ENCODE measurements at places on chromosomes 12 and 14.

DNA sequence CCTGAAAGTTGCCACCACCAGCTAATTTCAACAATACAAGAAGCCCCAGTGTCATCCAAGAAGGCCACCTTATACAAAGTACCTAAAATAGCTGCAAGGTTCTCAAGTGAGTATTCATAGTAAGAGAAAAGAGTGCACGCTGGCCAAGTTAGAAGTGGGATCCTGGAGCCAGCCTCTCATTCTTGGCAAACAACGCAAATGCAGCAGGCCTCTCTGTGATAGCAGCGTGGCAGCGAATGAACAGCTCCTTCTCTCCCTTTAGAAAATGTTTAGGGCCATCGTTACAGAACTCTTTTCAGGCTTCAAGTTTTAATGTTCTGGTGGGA lies 78.0 kb upstream of the IFNG-AS1 start:
- DNase-seq, result no peak

DNA sequence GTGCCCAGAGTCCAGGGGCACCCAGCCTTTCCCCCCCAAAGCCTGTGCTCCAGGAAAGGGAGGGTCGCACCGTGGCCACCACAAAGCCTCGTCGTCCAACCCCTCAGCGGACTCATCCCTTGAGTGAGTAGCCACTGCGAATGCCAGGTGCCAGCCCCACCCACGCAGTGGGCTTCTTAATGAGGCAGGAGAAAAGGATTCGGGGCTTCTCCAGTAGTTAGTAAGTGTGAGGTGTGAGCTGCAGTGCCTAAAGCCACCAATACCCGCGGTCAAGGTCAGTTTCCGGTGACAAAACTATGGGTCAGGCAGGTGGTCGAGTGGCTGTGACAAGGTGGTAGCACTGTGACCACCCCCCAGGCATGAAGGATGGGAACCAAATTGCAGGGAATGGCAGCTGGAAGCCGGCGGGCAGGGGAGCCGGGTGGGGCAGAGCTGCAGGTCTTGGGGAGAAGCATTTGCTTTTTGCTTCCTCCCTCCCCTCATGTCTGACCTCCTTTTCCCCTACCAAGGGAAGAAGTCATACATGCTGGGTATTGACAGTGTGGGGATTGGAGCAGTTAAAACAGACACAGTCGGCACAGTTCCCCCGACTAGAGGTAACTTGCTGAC lies 8.0 kb downstream of the RAN start:
- no peak for DNase-seq

- no peak for DNase-seq
Measured at GRCh38 chr14:35637851-35638250, 103.9 kb downstream of the INSM2 start.

- DNase-seq, result peak; percentile 63
Measured at GRCh38 chr14:100440207-100440631, 117.1 kb downstream of the SLC25A47 start.

- DNase-seq, result no peak
Measured at GRCh38 chr14:52974406-52974805, 23.6 kb upstream of the FERMT2 start.

DNA sequence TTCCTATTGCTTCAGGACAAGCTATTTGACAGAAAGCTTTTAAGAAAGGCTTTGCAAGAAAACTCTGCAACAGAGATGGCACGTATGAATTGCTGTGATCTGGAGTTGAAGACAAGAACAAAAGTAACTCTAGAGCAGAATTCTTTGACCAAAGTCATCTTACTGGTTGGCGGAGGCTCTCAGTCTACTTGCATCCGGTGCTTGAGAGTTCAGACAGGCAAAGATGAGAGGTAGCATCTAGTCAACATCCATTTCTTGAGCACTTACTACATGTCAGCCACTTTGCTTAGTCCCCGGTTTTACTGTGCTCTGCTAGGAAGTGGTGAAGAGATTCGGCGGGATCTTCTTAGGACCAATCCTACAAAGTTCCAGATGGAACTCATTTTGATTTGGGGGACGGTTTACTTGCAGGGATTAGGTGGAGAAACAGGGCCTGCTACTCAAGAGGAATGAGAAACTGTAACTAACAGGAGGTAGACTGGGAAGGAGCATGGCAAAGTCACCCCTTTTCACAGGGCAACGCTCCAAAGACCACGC lies 404 bp upstream of the CCDC91 start:
- DNase-seq, result no peak

- no peak for DNase-seq
Measured at GRCh38 chr14:76908834-76909233, 82.6 kb downstream of the LRRC74A start.

DNA sequence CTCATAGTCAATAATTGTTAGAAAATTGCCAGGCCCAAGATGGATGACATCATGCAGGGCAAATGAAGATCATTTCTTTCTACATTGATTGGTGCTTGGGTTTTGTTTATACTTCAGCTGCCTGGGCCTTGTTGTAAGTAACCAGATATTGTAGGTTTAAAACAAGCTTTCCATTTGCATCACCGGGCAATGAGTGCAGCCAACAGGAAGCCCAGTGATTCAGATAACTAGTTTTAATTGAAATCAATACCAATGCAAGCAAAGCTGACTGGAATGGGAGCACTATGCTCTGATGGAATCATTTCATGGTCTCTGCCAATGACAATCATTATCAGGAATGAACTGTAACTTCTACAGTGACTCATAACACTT lies 279.3 kb downstream of the DUSP6 start:
- DNase-seq, result peak; percentile 65

GRCh38 chr14:104544362-104544961 lies 35.1 kb upstream of the C14orf180 start:
- DNase-seq, result no peak

DNA sequence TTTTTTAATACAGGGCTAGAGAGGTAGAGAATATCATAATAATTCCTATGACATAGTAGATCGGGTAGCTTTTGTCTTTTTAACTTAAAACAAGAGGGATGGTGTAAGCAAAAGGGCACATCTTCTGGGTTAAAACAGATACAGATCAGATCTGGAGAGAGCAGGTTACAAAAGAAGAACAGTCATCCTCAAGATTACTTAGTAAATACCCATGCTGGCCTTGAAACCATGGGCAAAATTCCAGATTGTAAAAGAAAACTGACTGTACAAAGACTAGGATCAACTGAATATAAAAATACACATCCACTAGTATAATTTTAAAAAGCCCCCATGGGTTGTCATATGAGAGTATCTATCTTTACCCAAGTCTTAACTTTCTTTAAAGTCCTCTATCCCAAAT lies 76.7 kb downstream of the MED13L start:
- DNase-seq, result peak; percentile 63

GRCh38 chr14:99519931-99520421 lies 38.8 kb downstream of the CCNK start:
- no peak for DNase-seq

DNA sequence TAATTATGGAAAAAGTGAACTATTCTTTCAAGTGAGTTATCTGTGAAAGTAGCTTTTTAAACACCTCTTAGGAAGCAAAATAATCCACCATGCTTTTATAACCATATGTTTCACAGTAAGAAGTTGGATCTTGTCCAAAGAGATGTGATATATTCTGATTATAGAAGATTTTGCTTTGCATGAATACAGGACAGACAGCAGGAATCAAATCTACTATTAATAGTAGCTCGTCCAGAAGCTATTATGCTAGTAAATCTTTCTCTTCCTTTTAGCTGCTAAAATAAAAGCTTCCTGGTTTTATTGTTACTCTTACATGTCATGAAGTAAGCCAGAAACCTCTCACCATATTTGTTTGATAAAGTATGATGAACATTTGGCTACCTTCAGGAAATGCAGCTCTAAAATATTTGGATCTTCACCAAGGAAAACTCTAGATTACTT lies 257.0 kb downstream of the IPO8 start:
- DNase-seq, result no peak

GRCh38 chr12:132342251-132343227 lies 13.2 kb upstream of the GALNT9 start:
- no peak for DNase-seq

DNA sequence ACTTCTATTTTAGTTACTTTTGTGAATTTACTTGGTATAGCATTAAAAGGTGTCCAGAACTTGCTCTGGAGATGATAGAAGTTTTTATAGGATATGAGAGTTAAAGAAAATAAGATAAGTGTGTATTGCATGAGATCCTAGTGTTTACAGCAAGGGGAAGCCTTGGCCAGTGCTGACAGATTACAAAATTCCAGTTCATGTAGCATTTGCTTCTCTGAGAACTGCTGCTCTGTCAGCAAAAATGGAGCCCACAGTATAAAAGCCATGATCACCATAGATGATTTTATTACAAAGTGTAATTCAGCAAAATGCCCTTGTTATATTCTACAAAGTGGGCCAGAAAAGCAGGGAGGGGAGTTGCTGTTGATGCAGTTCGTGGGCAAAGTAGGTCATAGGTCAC lies 40.0 kb upstream of the ATF1 start:
- DNase-seq, result no peak

GRCh38 chr14:39615352-39615751 lies 183.1 kb upstream of the FBXO33 start:
- DNase-seq, result no peak

DNA sequence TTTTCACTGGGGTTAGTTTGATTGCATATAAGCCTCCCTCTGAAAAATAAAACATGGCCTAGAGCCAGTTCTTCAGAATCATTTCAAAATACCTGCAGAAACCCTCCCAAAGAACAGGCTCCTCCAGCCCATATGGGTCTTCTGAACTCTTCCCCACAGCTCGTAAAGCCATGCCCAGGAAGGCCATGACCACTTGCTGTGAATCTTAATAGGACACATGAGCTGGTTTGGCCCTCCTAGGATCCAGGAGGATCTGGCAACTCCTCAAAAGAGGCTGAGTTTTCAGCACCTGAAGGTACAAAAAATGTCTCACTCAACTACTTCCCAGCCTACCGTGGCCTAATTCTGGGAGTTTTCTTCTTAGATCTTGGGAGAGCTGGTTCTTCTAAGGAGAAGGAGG lies 2.4 kb downstream of the MYBPC1 start:
- no peak for DNase-seq

- DNase-seq, result peak; percentile 37
Measured at GRCh38 chr14:21069388-21070082, 569 bp upstream of the ARHGEF40 start.

GRCh38 chr14:83883732-83884131 lies 1646.2 kb upstream of the FLRT2 start:
- DNase-seq, result no peak

DNA sequence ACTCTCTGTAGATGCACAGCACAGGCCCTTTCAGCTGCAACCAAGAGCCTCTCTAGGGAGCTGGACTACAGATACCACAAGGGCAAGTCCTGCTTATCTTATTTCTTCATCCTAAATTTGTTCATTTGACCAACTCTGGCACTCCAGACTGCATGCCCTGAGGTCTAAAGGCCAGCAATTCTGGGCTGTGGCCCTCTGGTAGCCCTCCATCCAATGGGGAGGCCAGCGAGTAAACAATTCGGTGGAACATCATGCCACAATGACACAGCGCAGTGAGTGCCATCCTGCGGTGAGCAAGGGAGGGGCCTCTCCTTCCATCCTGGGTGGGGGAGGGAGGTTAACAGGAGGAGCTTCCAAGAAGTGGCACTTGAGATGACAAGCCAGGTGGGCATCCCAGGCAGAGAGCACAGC lies 652 bp upstream of the SELPLG start:
- DNase-seq, result no peak
